ENCODE measurements at places on chromosomes 4 and X.
A peak's percentile ranks its signal among the peaks of the same experiment; 100 is the strongest.

GRCh38 chr4:118742050-118742449, 56.9 kb downstream of the METTL14 start:
- no peak for DNase-seq

GRCh38 chr4:88937081-88937480, 119.9 kb downstream of the FAM13A start:
- no peak for DNase-seq

DNA sequence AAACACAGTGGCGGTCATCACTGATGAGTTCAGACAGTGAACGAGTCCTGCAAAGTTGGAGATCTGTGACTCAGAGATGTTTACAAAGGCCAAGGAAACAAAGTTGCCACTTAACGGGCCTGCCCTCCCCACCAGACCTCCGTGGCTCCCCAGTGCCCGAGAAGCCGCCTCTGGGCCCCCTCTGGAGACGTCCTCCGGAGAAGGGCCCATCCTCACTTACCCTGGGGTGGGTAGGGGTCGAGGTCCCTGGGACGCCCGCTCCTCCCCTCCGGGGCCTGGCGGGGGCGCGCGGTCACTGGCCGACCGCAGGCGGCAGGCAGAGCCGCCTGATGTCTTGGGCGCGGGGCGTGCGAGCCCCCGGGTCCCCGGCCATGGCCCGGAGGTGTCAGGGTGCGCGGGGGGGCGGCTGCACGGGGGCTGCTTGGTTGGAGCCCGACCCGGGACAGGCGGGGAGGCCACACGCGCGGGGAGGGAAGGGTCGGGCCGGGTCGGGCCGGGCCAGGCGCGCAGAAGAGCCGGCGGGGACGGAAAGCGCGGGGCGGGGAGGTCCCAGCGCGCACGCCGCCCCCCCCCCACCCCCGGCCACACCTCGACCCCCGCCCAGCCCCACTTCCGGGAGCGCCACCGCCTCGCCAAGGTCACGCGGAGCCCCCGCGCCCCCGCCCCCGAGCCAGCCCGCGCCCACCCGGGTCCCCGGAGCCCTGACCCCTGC, 529 bp downstream of the DHRSX start:
- peak; percentile 7 for DNase-seq

GRCh38 chrX:482702-483203, 96.0 kb upstream of the PPP2R3B start:
- no peak for DNase-seq

DNA sequence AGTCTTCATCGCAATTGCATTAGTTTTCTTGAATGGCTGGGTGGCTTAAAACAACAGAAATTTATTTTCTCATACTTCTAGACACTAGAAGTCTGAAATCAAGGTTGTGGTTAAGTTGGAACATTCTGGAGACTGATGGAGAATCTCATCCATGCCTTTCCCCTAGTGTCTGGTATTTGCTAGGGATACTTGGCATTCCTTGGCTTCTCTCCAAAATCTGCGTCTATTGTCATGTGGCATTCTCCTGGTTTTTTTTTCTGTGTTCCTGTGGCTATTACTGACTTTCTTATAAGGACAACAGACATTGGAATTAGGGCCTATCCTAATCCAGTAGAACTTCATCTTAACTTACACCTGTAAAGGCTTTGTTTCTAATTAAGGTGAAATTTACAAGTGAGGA, 272.8 kb upstream of the EPHA5 start:
- DNase-seq, result no peak

DNA sequence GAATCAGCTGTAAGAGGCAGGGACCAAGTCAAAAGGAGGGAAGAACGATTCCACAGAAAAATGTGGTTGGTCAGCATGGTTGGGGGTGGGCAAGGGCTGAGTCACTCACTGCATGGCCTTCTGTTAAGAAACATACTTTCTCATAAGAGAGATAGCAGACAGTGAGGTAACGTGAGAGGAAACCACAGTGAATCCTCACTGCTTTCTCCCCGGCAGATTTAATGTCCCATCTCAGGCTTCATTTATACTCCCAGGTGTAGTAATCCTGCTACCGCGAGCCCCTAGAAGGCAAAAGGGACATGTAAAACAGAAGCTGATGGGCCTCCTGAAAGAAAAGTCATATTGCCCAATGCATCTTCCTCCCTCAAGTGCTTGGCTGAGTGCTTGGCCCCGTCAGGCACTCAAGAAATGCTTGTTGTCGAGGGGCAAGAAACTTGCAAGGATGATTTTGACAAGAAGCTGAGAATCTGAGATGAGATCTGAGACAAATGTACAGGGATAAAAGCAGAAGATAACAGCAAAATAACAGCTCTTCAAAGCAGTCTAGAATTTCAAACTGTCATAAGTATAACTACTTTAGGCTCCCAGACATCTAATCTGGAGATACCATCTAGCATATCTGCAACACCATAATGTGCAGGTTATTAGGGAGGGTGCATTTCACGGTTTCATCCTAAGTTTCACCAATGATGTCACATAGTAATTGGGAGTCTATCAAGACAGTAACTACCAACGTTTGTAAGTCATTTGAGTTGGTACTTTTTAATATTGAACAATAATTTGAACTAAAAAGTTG, 40.2 kb downstream of the SH3KBP1 start:
- DNase-seq, result no peak

DNA sequence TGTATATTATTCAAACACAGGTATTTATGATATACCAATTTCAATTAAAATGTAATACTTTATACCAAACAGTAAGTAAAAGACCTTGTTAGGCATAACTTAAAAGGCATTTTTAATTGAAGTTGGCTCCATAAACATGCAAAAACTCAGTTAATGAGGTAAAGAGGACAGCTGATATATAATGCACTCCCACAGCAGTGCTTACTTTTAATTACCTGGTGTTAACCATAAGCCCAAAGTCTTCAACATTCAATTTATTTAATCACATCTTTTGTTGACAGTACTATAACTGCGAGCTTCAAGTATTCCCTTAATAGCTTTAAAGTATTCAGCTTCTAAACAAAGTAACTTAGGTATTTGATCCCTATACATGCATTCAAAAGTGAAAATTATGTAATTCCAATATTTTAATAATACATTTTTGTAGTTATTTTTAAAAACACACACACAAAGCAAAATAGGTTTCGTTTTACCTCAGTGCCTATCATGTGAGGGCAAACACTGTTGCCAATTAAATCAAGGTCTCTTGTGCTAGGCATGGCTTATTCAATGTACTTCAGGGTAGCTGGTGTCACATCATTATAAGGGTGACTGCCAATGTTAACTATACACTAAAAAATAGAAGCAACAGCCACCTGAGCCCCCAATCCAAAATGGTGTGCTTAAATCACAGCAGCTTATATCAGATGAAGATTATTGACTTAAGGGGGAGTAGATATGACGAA, 197.1 kb downstream of the LRBA start:
- DNase-seq, result no peak

DNA sequence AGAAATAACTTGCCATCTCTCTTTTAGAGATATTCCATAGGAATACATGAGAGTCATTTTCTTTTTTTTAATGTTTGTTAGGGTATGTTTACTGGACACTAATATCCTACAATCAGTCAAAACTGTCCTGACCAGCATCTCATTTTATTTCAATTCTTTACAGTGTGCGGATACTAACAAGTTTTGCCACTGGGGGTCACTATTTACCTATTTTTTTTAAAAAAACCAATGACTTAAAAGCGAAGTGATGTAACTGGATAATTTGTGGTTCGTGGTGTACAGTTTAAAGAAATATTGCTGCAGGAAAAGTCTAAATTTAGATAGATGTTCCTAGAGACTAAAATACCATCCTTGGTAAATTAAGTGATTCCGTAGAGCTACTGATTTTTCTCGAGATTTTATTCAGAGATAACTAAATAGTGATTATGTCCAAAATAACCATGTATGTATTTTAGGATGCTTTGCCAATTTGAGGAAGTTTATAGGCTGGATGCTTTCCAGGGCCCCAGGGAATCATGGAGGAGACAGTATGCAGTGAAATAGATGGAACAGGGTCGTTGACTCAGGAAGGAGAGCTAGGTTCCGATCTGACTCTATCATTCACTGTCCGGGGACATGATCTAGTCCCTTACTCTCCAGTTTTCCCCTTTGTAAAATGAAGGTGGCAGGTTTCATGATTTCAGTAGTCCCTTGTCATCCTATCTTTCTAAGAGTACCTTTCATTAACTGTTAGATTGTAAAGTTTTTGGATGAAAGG, 34.0 kb upstream of the GNPDA2 start:
- no peak for DNase-seq

Measured in stimulated activated CD8-positive, alpha-beta memory T cell treated with anti-CD3 and anti-CD28 coated beads, Interleukin-2, amount 100 ng/mL, for 48 hours (primary cell).